NCI-H2227 treated with DMSO at 0.1 percent for 48 hours (cell line): ENCODE measurements at places on chromosomes 2 and 18.
A peak's percentile ranks its signal among the peaks of the same experiment; 100 is the strongest.

- DNase-seq = peak; percentile 32
These were observed 112.8 kb downstream of the PRELID3A start for GRCh38 chr18:12520442-12520992.

DNA sequence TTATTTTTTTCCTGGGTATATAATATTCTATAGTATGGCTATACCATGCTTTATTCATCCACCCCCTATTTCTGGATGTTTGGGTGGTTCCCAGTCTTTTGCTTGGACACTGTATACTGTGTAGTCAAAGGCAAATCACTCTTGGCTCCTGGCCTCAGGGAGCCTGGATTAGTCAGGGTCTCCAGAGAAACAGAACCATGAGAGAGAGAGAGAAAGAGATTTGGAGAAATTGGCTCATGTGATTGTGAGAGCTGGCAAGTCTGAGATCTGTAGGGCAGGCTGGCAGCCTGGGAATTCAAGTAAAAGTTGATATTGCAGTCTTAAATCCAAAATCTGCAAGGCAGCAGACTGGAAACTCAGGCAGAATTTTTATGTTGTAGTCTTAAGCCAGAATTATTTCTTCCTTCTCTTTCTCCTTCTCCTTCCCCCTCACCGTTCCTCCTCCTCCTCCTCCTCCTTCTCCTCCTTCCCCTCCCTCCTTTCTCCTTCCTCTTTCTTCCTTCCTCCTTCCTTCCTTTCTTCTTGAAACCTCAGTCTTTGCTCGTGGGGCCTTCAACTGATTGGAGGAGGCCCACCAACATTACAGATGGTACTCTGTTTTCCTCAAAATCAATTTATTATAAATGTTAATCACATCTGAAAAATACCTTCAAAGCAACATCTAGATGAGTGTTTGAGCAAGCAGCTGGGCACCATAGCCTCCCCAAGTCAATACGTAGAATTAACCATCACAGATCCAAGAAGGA, 33.0 kb downstream of the CTIF start:
- no peak for DNase-seq

GRCh38 chr18:11419338-11419737, 190.1 kb upstream of the SLC35G4 start:
- DNase-seq = no peak

DNA sequence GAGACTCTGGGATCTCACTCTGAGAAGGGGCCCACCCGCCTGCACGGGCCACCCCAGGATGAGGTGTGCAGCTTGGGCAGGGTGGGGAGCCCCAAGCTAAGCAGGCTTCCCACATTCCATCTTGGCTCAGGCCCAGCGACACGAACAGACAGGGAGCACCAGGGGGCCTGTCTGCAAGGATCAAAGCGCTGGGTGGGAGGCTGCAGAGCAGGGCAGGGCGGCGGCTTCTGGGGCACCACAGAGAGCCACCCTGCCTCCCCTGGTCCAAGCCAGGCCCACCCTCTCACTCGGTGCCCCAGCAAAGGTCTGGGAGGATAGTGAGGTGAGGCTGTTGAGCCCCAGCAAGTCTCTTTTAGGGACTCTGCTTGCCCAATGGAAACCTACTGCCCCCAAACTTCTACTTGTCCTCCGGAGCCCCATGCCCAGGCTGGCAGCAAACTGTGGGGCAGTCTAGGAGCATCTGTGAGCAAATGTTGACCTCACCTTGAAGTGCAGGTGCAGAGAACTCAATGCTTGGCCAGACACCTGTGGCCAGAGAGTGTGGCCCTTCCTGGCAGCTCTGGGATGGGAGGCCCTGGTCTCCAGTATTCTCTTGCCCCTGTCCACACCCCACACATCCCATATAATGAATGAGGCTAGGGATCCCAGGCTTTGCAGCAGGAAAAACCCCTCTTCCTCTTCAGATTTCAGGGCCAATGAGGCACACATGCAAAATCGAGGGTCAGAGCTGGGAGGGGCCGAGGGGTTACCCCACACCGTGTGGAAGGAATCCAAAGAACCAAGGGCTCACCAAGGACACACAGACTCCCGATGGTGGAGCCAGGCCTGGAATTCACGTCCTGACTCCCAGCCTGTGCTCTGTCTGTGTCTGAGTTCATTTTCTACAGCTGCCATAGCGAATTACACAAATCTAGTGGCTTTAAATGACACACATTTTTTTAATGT, 18.8 kb upstream of the GLI2 start:
- no peak for DNase-seq

DNA sequence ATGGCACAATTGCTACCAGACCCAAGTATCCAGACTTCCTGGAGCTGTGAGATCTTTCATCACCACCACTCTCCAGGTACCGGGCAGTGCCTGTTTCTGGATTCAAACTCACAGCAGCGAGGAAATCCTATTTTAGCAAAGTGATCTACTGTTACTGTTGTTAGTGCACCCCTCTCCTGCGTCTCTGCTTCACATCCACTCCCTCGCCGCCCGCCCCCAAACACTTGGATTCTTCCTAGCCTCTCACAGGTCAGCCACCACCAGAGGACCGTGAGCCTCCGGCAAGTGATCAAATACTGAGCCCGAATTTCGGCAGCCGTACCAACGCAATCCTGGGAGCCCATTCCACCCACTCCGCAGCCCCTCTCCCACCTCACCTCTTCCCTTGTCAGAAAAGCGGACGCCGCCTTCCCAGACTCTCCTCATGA, 519 bp downstream of the METTL4 start:
- no peak for DNase-seq

- peak; percentile 80 for DNase-seq
These were observed 395.4 kb upstream of the ACVR2A start for GRCh38 chr2:147449323-147449991.

DNA sequence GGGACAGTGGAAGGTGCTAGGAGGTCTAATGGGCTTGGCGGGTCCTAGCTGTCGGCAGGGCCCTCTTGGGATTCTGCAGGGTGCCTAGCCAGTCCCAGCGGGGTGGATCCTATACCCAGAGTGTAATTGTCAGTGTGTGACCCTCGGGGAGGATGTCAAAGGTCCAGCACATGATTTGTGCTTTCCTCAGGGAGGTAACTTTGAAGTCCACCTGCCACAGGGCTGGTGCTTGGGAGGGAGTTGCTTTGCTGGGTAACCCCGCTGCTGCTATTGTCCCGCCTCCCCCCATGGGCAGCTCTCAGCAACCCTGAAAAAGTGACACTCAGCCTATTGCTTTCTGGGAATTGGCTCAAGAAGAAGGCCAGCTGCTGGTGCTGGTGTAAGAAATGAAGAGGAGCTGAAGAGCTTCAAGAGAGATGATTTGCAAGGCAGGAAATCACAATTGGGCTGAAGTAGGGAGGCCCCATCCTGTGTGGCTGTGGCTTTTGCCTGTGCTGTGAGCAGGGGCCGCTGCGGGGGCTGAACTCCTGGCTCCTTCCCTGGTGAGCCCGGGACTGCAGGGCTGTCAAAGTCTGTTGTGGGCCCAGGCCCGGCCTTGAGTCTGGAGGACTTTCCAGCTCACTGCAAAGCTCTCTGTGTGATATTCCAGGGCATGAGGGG, 36.4 kb downstream of the EMILIN2 start:
- no peak for DNase-seq

DNA sequence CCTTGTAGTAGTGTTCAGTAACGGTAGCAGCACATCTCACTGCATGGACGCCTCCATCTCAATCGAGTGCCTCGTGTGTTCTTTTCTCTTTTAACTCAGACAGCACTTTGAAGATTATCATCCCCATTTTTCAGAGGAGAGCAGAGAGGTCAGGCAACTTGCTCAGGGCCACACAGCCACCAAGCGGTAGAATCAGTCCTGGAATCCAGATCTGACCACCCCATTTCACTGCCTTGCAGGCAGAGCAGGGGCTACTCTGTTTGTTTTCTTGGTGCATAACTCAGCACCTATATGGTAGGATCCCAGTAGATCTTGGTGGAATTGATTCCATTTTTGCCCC, 129.5 kb downstream of the SMAD7 start:
- no peak for DNase-seq

DNA sequence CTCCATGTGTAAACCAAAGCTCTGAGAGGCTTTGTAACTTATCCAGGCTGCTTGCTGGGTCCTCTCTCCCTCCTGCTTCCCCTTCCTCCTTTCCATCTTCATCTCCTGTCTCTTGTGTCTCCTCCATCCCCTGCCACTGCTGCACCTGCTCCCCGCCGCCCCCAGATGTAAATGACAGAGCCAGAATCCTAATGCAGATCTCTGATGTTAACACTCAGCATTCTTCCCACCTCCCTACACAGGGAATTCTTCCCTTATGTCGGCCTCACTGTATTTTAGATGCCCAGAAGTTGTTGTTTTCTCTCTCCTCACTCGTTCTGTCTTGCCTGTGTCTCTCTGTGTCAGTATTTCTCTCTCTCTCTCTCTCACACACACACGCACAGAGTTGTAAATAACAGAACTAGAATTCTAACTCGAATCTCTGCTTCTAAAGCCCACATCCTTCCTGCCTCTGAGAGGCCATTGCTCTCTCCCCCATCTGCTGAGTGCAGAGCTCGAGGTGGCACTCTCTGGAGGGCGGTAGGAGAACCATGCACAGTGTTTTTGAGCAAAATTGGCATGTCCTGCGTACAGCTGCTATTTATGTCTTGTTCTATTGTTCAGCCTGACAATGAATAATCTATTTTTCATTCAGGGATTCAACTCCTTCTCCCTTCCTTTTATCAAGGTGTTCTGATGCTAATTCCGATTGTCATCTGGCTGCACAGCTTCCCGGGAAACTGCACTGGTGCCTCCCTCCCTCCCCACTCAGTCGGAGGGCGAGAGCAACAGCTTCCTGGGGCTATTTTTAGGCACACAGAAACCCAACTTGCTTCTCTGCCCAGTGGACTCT, 219.9 kb downstream of the SH3RF3 start:
- peak; percentile 40 for DNase-seq

DNA sequence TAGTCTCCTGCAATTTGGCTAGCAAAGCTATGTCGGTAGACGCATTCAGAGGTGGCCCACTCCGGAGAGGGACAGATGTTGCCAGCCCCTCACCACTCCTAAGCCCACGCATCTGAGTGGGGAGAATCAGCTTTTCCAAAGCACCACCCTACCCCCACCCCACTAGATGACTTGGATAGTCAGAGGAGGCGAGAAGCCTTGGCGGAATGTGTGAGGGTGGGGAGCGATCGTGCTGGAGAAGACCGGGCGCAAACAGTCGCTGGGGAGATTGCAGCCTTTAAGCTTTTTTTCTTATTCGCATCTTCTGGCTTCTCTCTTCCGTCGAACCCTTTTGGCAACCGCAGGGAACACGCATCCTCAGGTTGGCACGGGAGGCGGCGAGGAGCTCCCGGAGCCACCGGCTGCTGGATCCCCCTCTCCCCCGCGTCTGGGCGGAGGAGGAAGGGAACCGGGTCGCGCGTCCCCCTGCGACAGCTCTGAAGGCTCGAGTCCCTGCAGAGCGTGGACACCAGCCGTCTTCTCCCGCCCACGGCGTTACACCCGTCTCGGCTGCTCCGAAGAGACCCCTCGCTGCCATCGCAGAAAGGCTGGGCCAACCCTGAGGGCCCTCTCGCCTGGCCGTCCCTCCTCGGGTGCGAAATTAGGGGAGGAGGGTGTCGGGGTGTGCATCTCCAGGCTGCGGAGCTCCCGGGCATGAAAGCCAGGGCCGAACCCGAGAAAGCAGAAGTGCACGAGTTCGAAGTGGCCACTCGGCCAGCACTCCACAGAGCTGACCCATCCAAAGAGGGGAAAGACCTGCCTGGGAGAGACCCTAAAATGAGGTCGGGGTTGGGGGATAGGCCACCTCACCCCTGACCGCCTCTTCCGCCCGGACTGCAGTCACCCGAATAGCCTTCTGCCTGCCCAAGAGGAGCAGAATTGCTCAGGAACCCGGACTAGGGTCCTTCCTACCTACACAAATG, 12.2 kb downstream of the EVX2 start:
- no peak for DNase-seq

- no peak for DNase-seq
These were observed 143.0 kb downstream of the ZEB2 start for GRCh38 chr2:144376926-144377325.

DNA sequence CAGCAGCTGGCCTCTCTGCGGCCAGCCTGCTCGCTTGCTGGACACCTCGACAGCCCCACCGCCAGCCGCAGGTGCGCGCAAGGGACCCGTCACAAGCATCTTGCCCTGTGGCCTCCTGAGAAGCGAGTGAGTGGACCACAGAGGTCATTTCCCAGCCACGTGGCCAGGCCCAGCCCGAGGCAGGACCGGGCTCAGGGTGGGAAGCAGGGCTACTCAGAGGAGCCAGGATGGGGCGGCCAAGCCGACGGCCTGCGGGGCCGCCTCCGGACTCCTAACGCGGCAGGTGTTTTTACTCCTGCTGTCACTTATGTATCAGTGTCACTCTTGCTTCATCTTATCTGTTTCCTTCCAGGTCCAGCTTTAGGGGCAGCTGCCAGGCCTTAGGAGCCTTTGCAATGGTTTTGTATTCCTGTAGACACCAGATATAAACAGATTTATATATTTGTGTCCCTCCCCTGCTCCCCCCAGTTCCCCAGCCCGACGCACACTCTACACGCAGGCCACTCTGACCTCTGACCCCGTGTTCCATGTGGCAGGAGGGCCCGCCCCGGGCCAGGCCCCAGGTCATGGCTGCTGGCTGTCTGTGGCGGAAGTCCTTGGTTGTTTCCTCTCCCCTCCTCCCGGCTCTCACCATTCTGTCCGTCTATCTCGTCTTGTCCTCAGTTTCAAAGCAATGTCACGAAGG, 236.4 kb downstream of the ATAD2B start:
- no peak for DNase-seq

GRCh38 chr2:11031876-11032275, 120.1 kb downstream of the KCNF1 start:
- no peak for DNase-seq

GRCh38 chr2:194395818-194396217, 1261.2 kb upstream of the SLC39A10 start:
- DNase-seq = no peak

- DNase-seq = no peak
These were observed 153.0 kb upstream of the ITGA4 start for GRCh38 chr2:181304011-181304844.

DNA sequence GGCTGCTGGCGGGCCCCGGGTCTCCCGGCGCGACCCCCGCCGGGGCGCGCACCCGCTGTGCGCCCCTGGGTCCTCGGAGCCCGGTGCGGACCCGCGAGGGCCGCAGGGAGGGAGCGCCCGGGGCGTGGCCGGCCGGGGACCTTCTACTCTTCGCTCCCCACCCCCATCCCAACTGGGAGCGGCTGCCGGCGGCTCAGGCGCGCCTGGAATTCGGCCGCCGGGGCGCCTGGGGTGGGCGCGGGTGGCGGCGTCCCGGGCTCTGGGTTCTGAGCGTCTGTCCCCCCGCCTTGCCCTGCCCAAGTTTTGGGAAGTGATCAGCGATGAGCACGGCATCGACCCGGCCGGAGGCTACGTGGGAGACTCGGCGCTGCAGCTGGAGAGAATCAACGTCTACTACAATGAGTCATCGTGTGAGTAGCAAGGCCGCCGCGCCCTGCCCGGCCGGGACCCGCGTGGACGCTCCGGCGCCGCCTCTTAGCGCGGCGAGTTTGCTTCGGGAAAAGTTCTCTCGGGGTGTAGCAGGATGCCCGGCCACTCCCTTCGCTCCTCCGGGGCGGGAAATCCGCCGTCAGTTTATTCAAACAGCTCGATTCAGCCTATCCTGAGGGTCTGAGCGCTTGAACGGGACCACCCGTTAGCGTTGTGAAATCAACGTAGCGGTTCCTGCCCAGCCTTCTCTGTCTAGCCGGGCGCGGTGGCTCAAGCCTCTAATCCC, 502 bp downstream of the TUBB6 start:
- peak; percentile 55 for DNase-seq
